ENCODE measurements at places on chromosomes 5 and 9.

DNA sequence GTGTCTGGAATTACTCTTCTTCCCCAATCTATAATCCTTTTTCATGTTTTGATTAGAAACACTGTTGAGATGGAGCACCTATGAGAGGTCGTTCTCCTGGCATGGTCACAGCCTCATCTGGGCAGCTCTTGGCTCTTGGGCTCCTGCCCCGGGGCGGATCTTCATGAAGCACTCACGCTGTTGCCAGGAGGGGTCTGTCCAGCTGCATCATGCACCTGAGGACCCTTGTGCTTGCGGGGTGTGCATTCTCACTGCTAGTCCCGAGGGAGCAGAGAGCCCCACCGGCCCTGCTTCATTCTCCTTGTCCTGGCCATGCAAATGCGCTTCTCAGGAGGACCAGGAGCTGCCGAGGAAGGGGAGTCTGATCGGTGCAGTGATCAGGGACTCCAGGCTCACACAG lies 117.6 kb upstream of the S1PR3 start:
- DNase-seq, result no peak

DNA sequence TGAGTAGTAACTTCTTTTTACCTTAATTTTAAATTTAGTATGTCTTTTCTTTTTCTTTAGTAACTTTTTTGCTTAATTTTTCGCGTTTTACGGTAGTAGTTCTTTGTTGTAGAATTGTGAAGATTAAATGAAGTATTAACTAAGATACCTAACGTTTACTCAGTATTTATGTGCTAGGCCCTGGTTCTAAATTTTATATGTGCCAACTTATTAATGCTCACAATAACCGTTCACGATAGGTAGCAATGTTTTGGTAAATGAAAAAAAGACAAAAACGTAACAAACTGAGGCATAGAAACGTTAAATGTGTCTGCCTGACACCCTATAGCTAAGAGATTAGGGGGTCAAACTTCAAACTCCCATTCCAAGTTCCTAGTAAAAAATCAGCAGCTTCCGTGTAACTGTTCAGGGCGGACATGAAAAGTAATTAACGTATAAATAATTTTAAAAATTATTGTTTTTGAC lies 1.2 kb downstream of the MRPS30 start:
- no peak for DNase-seq

DNA sequence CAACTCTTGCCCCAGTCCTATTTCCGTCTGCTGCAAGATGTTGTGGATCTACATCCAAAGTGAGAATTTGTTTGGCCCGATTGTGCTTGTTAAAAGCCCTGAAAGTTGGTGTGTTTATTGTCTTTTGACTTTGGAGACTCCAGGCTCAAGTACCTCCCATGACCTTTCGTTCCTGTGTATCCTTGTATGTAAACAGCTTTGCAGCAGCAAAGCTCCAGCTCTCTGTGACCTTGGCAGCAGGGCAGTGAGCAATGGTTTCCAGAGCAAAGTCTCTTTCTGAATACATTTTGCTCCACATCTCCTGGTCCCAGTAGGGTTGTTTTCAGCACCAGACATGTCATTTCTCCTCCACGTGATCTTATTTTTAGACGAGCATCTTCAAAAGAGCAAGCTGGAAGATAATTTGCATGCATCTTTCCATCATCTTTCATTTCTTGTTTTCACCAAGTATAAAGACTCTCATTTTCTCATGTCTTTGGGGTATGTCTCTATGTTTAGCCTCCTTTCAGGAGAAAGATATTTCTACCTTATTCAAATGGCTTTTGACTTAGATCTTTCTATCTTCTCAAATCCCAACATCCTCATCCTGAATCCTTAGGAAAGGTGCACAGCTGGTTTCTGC lies 68.1 kb upstream of the ERCC6L2 start:
- no peak for DNase-seq

- DNase-seq, result peak; percentile 82
These were observed 93.4 kb downstream of the KCNIP1 start for GRCh38 chr5:170597109-170597751.

GRCh38 chr9:92004045-92004392 lies 54.0 kb upstream of the ROR2 start:
- DNase-seq, result no peak

Data from NCI-H69 (cell line).